ENCODE measurements at places on chromosomes 5 and 9. TPM values are rescaled to one million over a fixed set of nuclear protein-coding genes. Genes with fewer than 3 reads are reported as not detected.

The INSL4 gene
- not detected for total RNA-seq

The TMCO6 gene
- total RNA-seq: 29.5 TPM

DNA sequence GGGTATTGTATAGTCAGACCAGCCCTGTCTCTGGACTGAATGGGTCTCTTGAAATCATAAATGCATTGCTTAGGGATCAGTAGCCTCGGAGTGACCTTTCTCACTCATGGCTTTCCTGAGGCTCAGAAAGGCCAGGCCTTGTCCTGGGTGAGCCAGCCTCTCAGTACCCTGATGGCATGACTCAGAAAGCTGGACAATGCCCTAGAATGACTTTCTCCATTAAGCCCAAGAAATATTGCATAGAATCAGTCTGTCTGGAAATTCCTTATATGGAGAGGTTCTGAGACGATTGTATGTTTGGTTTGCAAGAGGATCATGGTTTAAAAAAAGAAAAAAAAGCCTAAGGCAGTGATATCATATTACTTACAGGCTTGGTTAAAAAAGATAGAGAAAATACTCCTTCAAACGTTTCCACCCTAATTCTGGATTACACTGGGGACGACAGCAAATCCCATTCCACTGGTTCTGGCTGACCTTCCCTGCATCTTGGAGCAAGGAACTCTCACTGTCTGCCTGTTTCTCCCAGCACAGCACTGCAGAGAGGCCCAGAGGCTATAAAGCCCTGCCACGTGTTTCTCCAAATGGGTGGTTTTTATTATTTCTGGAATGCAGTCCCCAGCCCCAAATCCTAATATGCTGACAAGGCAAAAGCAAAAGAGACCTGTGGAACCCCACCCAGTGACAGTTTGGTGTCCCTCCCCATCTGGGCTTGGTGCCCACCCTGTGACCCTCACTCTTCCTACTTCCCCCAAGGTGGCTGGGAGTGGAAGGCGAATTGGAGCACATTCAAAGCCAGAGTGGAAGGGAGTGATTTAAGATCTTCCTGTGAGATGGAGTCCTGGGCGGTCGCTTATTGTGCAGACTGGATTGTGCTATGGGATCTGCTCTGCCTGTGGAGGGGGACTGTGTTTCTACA is 34.4 kb downstream of the MAP1B start:
- no peak for DNase-seq
- H3K27me3 ChIP-seq: peaks cover 29% of the 10 kb centered on the region
- no peak overlapping the region for H3K27ac ChIP-seq
- no peaks in the 10 kb centered on the region for H3K36me3 ChIP-seq
- H3K4me1 ChIP-seq: peaks cover 19% of the 10 kb centered on the region

The DMRTA1 gene
- total RNA-seq: not detected

DNA sequence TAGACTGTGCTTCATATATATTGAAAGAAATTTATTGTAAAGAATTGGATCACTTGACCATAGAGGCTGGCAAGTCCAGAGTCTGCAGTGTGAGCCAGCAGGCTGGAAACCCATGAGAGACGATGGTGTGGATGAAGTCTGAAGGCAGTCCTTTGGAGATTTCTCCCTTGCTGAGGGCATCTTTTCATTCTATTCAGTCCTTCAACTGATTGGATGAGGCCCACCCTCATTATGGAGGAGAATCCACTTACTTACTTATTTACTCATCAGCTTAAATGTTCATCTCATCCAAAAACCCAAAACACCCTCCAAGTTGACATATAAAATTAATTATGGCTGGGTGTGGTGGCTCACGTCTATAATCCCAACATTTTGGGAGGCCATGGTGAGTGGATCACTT is 62.1 kb downstream of the MCTP1 start:
- no peaks in the 10 kb centered on the region for H3K4me1 ChIP-seq
- H3K27me3 ChIP-seq: peaks cover 2% of the 10 kb centered on the region
- H3K27ac ChIP-seq: no peak overlapping the region
- H3K36me3 ChIP-seq: no peaks in the 10 kb centered on the region
- H3K4me3 ChIP-seq: no peak overlapping the region

- peaks cover 60% of the 10 kb centered on the region for H3K4me1 ChIP-seq
- H3K36me3 ChIP-seq: peaks cover 14% of the 10 kb centered on the region
- no peaks in the 10 kb centered on the region for H3K27me3 ChIP-seq
- DNase-seq: peak; percentile 56
These were observed 2.2 kb upstream of the PRR7 start for GRCh38 chr5:177444106-177445051.

The F2RL2 gene
- total RNA-seq: not detected

DNA sequence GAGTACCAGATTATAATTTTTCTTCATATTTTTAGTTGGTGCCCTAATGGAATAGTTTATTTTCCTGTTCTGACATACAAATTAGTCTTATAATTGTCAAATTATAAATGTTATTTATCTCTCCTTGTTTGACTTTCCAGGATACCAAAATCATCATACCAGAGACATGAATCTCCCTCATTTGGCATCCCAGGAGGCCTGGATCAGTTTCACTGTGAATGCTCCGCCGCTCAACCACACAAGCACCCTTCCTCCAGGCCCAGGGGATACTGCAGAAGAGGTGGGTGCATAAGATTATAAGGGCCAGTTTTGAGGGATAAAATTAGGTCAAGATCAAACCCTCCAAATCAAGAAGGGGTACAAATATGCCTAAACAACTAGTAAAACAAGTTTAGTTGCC is 1229.3 kb downstream of the CDH12 start:
- H3K27me3 ChIP-seq: no peaks in the 10 kb centered on the region
- H3K4me1 ChIP-seq: no peaks in the 10 kb centered on the region
- DNase-seq: no peak
- H3K4me3 ChIP-seq: no peak overlapping the region
- no peak overlapping the region for H3K27ac ChIP-seq

The ZDHHC11 gene
- total RNA-seq: 3.6 TPM

DNA sequence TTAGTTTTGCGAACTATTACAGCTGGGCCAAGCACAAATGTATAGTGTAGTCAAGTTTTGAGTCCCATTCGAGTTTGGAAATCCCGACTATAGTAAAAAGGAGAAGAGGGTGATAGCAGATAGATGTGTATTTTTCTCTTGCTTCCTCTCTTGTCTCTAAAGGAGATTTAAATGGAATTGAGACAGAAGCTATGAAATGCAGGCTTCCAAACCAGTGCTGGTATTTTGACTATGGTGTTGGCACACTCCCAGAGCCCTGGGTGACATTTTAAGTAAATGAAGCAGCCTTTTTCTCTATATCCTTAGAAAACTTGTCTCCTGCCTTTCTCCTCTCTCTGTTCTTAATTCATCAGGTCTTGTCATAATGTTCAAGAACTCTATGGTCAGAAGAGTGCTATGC is 17.7 kb upstream of the AUH start:
- no peak for DNase-seq
- no peak overlapping the region for H3K27ac ChIP-seq
- peaks cover 8% of the 10 kb centered on the region for H3K27me3 ChIP-seq
- H3K4me3 ChIP-seq: no peak overlapping the region
- no peaks in the 10 kb centered on the region for H3K36me3 ChIP-seq
- no peaks in the 10 kb centered on the region for H3K4me1 ChIP-seq

The PCDHGA8 gene
- not detected for total RNA-seq

- DNase-seq: no peak
- peaks cover 16% of the 10 kb centered on the region for H3K4me1 ChIP-seq
These were observed 4.4 kb upstream of the ZDHHC12 start for GRCh38 chr9:128728298-128728697.

The ADAMTS12 gene
- total RNA-seq: not detected

The PCDHB15 gene
- total RNA-seq: not detected

The IFNB1 gene
- total RNA-seq: 0.44 TPM

- no peaks in the 10 kb centered on the region for H3K36me3 ChIP-seq
- peak; percentile 39 for DNase-seq
- H3K4me1 ChIP-seq: peaks cover 17% of the 10 kb centered on the region
- peak overlapping the region; percentile 48 for H3K27ac ChIP-seq
These were observed 16.4 kb upstream of the PDCD1LG2 start for GRCh38 chr9:5493679-5494511.

The PCDHGB7 gene
- total RNA-seq: not detected

The PCDHB3 gene
- not detected for total RNA-seq

The UNC5A gene
- total RNA-seq: not detected

DNA sequence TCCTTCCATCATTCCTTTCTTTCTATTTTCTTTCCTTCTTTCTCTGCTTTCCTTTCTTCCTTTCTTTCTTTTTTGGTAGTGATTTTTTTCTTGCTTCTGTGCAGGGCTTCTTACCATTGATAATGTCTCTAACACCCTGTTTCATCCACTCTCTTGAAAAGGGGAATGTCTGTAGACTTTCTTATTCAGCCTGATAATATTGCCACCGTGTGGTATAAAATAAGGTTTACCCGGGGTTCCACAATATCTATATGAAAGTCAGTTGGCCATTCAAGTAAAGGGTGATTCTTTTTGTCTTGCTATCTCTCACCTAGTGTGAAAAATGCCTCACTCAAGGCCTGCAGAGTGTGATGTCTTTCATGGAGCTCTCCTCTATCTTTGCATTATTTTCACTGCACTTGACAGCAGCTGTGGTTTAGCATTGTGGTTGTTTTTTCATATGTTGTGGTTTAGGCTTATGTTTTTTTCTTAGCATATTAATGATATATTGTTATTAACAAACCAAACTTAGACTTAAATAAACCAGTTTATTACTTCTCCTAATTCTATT is 153.9 kb downstream of the CSNK1G3 start:
- no peaks in the 10 kb centered on the region for H3K36me3 ChIP-seq
- H3K27ac ChIP-seq: no peak overlapping the region
- no peak for DNase-seq
- H3K4me3 ChIP-seq: no peak overlapping the region

The AJM1 gene
- total RNA-seq: 2.0 TPM

- no peaks in the 10 kb centered on the region for H3K27me3 ChIP-seq
- peaks cover 2% of the 10 kb centered on the region for H3K4me1 ChIP-seq
- DNase-seq: no peak
- H3K4me3 ChIP-seq: no peak overlapping the region
- H3K27ac ChIP-seq: no peak overlapping the region
These were observed 18.7 kb upstream of the GLDC start for GRCh38 chr9:6664204-6664680.

- H3K4me1 ChIP-seq: peaks cover 23% of the 10 kb centered on the region
- no peak overlapping the region for H3K4me3 ChIP-seq
- no peaks in the 10 kb centered on the region for H3K27me3 ChIP-seq
- peak; percentile 34 for DNase-seq
These were observed 5.9 kb upstream of the PRKACG start for GRCh38 chr9:69019808-69020207.

The N4BP3 gene
- 1.4 TPM for total RNA-seq

- H3K4me3 ChIP-seq: no peak overlapping the region
- no peaks in the 10 kb centered on the region for H3K27me3 ChIP-seq
- peaks cover 36% of the 10 kb centered on the region for H3K36me3 ChIP-seq
- no peak overlapping the region for H3K27ac ChIP-seq
- H3K4me1 ChIP-seq: peaks cover 14% of the 10 kb centered on the region
These were observed 26.7 kb downstream of the BDP1 start for GRCh38 chr5:71482132-71482531.

The RELL2 gene
- total RNA-seq: 21.1 TPM

DNA sequence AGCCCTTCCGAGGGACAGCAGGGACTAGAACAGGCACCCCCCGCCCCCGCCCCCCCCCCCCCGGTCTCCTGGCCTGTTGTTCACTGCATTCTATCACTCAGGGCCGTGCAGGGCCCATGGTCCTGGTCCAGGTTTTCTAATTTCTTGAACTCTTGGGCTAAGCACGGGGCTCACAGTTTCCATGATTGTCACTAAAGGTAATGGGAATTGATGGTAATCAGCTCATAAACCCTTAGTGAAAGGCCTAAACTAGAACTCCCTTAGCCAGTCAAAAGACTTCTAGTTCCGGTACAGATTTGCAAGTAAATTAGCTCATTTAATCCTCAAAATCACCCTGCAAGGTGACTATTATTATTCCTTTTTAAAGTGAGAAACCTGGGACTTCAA is 14.7 kb upstream of the PWWP2A start:
- H3K4me1 ChIP-seq: no peaks in the 10 kb centered on the region
- DNase-seq: no peak
- no peaks in the 10 kb centered on the region for H3K36me3 ChIP-seq
- no peaks in the 10 kb centered on the region for H3K27me3 ChIP-seq

DNA sequence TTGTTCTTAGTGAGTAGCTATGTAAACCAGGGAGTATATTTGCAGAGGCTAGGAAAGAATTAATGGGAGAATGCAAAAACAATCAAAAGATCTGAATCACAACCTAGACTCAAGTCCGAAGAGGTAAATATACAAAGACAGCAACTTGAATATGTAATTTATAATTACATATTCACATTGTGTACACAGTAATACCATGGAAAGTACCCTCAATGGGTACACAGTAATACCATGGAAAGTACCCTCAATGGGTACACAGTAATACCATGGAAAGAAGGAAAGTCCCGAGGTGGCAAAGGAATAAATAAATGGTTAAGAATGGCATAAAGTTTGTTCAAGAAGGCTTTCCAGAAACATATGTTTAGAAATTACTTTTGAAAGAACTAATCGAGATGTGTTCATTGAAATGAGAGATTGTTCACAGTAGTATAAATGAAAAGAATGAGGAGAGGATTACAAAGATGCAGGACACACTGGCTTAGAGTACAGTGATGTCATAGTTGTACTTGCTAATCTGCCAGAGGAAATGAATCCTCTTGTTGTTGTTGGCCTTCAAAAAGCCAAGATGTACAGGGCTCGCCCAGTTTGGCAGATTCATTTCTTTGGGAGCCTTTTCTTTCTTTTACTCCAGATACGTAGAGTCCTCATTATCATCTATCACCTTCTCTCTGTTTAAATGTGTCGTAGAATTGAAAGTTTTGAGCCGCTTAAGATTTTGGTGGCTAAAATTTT is 116.0 kb downstream of the UNC13B start:
- H3K4me1 ChIP-seq: peaks cover 30% of the 10 kb centered on the region
- H3K27me3 ChIP-seq: peaks cover 3% of the 10 kb centered on the region
- DNase-seq: no peak
- H3K4me3 ChIP-seq: no peak overlapping the region
- H3K36me3 ChIP-seq: no peaks in the 10 kb centered on the region
- H3K27ac ChIP-seq: no peak overlapping the region

DNA sequence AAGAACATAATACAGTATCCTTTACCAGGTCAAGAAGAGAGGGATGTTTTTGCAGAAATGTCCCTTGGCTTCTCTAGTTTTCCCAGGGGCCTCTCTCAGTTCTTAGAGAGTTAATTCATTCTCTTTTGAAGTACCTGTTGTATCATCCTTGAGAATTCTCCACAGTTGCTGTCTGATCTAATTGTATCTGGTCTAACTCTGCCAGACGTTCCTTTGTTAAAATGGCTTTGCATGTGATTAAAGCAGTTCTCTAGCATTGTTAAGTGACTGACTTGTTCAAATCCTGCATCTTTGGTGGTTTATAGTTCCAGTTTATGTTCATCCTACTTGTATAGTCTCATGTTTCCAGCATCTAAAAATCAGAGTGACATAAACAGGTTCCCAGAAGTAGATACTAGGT is 65.0 kb downstream of the KIAA1958 start:
- no peaks in the 10 kb centered on the region for H3K27me3 ChIP-seq
- H3K36me3 ChIP-seq: no peaks in the 10 kb centered on the region
- no peak for DNase-seq
- H3K4me1 ChIP-seq: peaks cover 8% of the 10 kb centered on the region
- no peak overlapping the region for H3K4me3 ChIP-seq

GRCh38 chr5:3843706-3844105 is 248.1 kb downstream of the IRX1 start:
- H3K4me1 ChIP-seq: no peaks in the 10 kb centered on the region
- DNase-seq: no peak
- H3K27me3 ChIP-seq: no peaks in the 10 kb centered on the region

The TSSK1B gene
- total RNA-seq: not detected

All from activated naive CD4-positive, alpha-beta T cell treated with anti-CD3 and anti-CD28 coated beads for 36 hours (primary cell).